ENCODE measurements at places on chromosomes 12 and 14.

GRCh38 chr14:69002069-69002468 is 23.0 kb upstream of the ACTN1 start:
- DNase-seq: no peak

DNA sequence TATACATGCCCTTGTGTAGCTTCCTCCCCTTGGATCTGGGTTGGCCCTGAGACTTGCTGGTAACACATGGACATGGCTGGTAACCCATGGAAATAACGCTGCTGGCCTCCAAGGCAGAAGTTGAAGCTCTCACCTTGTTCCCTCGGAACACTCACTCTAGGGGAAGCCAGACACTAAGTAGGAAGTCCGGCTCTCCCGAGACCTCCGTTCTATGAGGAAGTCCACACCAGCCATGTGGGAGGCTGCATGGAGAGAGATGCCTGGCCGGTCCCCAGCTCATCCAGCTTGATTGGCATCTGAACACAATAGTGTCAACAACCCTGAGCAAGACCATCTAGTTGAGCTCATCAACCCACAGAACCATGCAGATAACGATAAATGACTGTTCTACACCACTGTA is 39.7 kb upstream of the VRK1 start:
- no peak for DNase-seq

DNA sequence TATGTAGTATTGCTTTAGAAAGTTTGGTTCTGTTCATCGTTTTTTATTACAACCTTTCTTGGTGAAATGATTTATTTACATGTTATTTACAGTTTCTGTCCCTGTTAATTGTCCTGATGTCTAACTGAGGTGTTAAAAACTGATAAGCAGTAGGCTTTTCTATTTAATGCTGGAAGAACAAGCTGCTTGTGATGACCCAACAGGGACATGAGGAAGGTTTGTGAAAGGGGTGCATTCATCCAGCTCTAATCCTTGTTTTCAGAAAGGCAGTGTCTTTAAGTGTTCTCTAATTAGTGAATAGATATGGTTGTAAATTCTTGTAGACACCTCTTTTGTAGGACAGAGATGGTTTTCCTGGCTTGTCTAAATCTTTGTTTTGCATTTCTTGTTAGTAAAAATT is 191.4 kb downstream of the FOXA1 start:
- no peak for DNase-seq

GRCh38 chr14:77124345-77125280 is 17.0 kb downstream of the ZDHHC22 start:
- DNase-seq: peak; percentile 61

GRCh38 chr14:101788016-101788635 is 26.6 kb downstream of the PPP2R5C start:
- DNase-seq: no peak

DNA sequence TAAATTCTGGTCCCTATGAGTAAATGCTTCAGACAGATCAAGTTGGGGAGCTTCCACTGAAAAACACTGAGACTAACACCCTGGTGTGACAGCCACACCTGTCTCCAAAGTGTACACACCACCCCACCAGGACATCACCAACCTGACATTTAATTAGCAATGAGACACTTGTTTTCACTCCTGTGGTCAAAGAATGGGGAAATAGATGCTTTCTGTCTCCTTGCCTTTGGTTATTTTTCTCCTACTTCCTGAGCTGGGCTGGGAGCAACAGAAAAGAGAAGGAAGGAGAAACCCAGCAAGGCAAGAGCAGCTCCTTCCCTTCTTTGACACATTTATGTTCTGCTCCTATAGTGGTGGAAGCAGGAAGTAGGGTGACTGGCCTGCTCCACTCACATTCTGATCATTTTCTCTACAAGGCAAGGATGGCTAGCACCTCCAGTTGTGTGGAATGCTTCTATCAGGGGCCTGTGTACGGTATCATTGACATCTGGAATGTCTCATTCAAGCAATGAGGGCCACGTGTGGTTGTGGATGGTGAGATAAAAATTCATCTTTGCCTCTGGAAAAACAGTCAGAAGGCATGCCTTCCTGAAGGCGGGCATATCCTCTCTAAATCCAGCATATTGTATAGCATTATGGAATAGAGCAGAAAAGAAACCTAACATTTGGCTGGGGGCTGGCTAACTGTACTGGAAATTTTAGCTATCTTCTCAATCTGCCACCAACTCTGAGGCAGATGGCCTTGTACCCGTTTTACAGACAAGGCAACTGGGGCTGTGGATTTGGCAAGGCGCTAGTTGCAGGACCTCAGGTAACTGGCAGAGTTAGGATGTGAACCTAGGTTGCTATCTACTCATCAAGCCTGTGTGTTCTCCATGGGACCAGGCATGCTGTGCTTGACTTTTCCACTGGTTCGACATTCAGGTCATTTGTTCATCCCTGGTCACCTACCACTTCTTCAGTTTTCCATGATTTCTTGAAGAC is 24.8 kb upstream of the LGALS3 start:
- DNase-seq: no peak

Measured in right atrium auricular region (tissue), 2 donors.